Renal cortical epithelial cell (primary cell): ENCODE measurements at places on chromosomes 2 and 18. TPM values are rescaled to one million over a fixed set of nuclear protein-coding genes. Genes with fewer than 3 reads are reported as not detected.

Gene FBXO15
- total RNA-seq: 1.7 and 3.4 TPM in 2 replicates

Gene ACOXL
- 0.69 TPM in 1 of 2 replicates, not detected in the other for total RNA-seq

Gene VAMP5
- 1.6 and 5.6 TPM in 2 replicates for total RNA-seq

Gene COL4A4
- total RNA-seq: 9.9 and 41.9 TPM in 2 replicates

Gene CXCR1
- total RNA-seq: not detected in 2 replicates

Gene DUSP11
- 23.5 and 40.5 TPM in 2 replicates for total RNA-seq

Gene ACADL
- total RNA-seq: 0.17 and 3.8 TPM in 2 replicates

Gene SIX2
- 0.05 and 0.35 TPM in 2 replicates for total RNA-seq

Gene NCKAP5
- 0.55 and 0.69 TPM in 2 replicates for total RNA-seq

Gene CABYR
- total RNA-seq: 4.5 and 9.2 TPM in 2 replicates

Gene RAX
- total RNA-seq: not detected in 2 replicates

Gene SSB
- 87.2 and 139 TPM in 2 replicates for total RNA-seq

Gene GCG
- not detected in 2 replicates for total RNA-seq

Gene PDIA6
- total RNA-seq: 555 and 641 TPM in 2 replicates

Gene G6PC2
- total RNA-seq: not detected in 2 replicates

Gene AFF3
- 0.10 TPM in 1 of 2 replicates, not detected in the other for total RNA-seq

Gene HOXD13
- total RNA-seq: not detected in 2 replicates

Gene ALPP
- not detected in 2 replicates for total RNA-seq

Gene GGCX
- total RNA-seq: 32.6 and 51.4 TPM in 2 replicates

Gene CPO
- total RNA-seq: 1.1 TPM in 1 of 2 replicates, not detected in the other

Gene TMEFF2
- not detected in 2 replicates for total RNA-seq

Gene AGXT
- not detected in 2 replicates for total RNA-seq

Gene CYRIA
- total RNA-seq: 9.2 and 11.6 TPM in 2 replicates

Gene PDE1A
- total RNA-seq: 3.8 and 203 TPM in 2 replicates
